ENCODE measurements at places on chromosomes 13 and 19.

DNA sequence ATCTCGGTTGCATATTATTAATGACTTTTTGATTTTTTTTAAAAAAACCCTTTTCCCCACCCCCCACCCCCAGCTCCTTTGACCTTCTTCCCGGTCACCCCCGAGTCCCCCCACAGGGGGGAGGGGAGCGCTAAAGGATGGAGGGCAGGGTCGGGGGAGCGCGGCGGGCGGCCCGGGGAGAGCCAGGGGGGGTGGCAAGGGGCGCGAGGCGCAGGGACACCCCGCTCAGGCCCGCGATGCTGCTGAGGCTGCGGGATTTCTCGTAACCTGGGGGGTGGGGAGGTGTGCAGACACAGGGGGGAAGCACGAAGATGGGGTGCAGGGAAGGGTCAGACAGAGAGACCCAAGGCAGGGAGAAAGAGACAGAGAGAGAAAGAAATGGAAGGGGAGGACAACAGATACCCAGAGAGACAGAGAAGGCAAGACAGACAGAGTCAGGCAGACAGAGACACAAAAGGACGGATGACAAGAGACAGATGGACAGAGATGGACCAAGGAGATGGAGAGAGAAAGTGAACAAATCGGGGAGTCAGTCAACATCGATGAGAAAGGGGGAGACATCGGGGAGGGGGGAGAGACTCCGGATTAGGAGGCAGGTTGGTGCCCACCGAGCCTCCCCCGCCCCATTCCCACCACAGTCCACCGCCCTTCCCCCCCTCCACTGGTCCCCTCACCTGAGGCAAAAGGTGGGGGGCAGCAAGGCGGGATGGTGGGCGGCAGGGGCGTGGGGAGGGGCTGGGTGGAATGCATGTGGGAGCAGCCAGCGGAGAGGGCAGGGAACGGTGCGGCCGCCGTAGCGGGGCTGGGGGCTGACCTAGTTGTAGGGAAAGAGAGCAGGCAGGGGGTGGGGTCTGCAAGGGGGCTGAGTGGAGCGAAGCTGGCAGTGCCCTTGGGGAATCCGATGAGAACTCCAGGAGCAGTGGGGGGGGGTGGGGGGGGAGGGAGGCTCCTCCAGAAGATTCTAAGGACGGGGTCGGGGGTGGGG lies 14.2 kb downstream of the KCNC3 start:
- no peak for DNase-seq

DNA sequence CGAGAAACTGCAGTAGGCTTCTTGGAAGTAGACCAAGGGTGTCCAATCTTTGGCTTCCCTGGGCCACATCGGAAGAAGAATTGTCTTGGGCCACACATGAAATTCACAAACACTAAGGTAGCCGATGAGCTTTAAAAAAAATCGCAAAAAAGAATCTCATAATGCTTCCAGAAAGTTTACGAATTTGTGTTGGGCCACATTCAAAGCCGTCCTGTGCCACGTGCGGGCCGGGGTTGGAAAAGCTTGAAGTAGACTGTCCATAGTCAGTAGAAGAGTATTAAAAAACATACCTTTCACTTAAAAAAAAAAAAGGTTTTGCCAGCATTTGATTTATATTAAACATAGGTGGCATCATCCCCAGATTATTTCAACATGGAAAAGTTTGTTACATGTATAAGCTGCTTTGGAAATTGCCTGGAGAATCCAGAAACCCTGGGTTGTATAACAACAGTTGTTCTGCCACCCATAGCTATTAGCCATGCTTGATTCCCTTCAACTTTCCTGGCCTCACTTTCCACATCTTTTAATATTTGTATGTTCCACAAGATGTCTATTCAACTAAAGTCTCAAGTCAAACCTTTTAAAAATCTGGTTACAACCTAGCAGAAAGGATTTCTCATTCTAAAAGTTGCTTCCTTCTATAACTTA lies 1.0 kb downstream of the IFT88 start:
- DNase-seq = no peak

GRCh38 chr19:35031072-35031881 lies 1.0 kb downstream of the SCN1B start:
- DNase-seq = peak; percentile 65

GRCh38 chr13:100870898-100871297 lies 196.3 kb upstream of the TMTC4 start:
- no peak for DNase-seq

- no peak for DNase-seq
Measured at GRCh38 chr13:40874138-40874779, 84.8 kb downstream of the SLC25A15 start.

DNA sequence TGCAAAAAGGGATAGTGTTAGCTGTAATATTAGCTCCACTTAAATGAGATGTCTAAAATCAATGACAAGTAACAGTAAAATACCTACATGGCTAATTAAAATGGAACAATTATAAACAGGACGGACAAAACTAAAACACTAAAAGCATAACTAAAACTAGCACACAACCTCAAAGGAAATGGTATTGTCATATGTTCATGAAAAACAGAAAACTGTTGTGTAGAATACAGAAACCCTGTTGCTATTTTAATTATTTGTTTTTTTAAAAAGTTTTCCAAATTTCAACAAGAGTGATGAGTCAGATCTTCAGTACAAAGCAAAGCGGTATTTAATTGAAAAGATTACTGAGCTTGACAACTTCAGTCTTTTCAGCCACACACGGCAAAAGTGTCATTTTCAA lies 4.2 kb downstream of the RCBTB2 start:
- no peak for DNase-seq

DNA sequence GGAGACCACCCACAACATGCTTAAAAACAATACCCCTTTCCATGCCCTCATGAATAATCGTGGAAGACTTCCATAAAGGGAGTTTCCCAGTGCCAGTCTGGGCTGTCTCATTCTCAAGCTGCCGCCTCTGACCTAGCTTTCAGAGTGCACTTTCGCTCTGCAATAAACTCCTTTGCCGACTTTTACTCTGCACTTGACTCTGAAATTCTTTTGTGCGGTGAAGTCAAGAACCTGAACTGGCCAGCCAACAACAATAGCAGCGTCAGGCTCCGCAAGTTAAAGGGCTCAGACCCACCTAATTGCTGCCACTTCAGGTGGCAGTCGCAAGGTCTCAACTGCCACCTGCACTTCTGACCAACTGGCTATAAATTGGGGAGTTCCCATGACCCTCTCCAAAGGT lies 10.3 kb upstream of the LEUTX start:
- no peak for DNase-seq

- DNase-seq = peak; percentile 41
Measured at GRCh38 chr13:83881917-83882605, at the start of gene SLITRK1. SLITRK1 (minus strand) TSS chr13:83882474; CDS start chr13:83881507, 967 bp downstream.

GRCh38 chr19:40721936-40722661 lies 5.2 kb downstream of the ITPKC start:
- no peak for DNase-seq

GRCh38 chr19:7196763-7197118 lies 97.5 kb downstream of the INSR start:
- peak; percentile 38 for DNase-seq

DNA sequence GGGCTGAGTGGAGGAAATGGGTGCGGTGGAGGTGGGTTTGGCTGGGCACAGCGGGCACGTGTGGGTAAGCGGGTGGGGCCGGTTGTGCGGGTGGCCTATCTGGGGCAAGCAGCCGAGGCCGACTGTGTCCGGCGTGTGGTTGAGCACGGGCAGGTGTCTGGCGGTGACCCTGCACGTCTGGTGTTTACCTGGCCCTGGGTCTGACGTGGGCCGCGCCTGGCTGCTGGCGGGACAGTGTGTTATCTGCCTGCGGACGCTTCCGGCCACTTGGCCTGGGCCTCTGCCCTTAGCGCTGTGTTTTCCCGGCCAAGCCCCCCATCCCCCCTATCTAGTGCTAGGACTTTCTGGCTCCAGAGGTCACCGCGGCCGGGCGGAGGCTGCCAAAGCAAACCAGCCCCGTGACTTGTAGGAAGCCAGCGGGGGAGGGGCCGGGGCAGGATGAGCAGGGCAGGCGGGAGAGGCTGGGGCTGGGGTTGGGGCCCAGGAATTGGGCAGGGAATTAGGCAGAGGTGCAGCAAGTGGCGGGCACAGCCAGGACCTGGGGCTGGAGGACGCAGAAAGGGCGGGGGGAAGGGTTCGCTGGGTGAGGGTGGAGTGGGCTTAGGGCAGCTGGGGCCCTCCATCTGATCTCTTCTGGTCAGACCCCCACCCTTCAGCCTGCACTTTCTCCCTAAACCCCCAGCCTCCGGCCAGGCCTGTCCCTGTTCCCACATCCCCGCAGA lies 534 bp upstream of the HPN start:
- peak; percentile 97 for DNase-seq

DNA sequence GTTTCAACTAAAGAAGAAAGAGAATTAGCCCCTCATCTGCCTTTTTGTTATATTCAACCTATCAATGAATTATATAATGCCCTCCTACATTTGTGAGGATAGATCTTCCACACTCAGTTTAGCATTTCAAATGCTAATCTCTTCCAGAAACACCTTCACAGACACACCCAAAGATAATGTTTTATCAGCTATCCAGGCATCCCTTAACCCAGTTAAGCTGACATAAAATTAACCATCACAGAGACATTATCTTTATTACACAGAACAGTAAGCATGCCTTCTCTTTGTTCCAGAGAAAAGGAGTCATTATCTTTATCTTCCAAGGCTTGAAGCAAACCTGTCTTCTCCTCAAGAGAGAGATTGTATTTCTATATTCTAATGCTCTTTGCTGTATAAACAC lies 53.1 kb downstream of the PCDH20 start:
- no peak for DNase-seq

DNA sequence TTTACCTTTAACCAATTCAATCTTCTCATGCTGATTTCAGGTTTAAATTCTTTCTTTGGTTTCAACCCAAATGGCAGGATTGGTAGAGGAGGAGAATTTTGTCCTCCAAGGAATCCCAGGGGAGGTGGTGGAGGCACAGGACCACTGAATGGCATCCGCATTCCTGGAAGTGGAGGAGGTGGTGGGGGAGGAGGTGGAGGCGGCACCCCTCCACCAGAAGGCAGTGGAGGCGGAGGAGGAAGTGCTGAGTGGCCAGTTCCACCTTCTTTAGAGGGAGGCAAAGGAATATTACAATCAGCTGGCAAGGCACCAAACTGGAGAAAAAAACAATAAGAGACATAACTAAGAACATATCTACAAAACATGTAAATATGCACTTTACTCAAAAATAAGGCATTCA lies 192.9 kb downstream of the DIAPH3 start:
- DNase-seq = no peak

DNA sequence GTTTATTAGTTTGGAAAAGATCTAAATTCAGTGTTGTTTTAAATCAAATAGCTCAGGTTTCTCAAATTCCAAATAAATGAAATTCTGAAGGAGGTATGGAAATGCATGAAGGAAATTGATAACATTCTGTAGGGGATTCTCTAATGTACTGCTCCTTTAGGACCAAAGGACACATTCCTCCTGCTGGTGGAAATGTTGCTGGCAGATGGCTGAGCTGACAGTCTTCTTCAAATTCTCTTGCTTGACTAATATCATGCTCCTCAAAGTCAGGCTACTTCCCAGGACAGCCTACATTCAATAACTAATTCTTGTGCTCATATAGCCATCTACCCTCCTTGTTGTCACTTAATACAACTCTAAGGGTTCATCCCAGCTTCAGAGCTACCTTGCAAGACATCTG lies 1118.5 kb downstream of the PCDH9 start:
- DNase-seq = no peak

DNA sequence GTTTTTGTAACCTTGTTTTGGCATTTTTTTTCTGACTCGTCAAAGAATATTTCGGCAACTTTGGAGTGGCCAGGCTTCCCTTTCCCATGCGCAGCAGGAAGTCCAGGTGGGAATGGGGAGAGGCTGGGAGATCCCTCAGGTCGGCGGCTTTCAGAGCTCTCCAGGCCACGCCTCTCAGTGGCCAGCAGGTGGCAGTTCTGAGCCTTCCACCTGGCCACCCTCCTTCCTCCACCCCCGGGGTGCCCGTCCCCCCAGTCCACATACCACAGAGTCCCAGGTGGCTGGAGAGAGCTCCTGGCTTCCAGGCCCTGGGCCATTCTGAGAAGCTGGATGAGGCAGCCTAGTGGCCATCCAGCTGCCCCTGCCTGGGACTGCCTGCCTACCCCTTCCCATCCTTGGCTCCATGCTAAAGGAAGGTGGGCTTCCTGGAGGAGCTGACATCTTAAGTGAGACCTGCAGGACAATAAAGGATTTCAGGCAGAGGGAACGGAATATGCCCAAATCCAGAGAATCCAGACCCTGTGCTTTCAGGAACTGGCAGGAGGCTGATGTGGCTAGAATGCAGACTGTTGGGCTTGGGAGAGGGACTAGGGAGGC lies 46.3 kb downstream of the CCNE1 start:
- DNase-seq = peak; percentile 39

GRCh38 chr13:74450525-74450845 lies 316.3 kb upstream of the KLF12 start:
- no peak for DNase-seq

GRCh38 chr19:3503036-3503572 lies 2.6 kb upstream of the DOHH start:
- no peak for DNase-seq

DNA sequence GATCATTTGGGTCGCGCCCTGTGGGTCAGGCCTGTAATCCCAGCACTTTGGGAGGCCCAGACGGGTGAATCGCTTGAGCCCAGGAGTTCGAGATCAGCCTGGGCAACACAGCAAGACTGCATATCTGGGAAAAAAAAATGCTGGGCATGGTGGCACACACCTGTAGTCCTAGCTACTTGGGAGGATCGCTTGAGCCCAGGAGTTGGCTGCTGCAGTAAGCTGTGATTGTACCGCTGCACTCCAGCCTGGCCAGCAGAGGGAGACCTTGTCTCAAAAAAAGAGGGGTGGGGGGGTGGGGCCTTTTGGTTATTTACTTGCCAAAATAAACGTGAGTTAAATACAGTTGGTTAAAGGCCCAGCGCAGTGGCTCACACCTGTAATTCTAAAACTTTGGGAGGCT lies 9.8 kb upstream of the ZNF544 start:
- DNase-seq = no peak

DNA sequence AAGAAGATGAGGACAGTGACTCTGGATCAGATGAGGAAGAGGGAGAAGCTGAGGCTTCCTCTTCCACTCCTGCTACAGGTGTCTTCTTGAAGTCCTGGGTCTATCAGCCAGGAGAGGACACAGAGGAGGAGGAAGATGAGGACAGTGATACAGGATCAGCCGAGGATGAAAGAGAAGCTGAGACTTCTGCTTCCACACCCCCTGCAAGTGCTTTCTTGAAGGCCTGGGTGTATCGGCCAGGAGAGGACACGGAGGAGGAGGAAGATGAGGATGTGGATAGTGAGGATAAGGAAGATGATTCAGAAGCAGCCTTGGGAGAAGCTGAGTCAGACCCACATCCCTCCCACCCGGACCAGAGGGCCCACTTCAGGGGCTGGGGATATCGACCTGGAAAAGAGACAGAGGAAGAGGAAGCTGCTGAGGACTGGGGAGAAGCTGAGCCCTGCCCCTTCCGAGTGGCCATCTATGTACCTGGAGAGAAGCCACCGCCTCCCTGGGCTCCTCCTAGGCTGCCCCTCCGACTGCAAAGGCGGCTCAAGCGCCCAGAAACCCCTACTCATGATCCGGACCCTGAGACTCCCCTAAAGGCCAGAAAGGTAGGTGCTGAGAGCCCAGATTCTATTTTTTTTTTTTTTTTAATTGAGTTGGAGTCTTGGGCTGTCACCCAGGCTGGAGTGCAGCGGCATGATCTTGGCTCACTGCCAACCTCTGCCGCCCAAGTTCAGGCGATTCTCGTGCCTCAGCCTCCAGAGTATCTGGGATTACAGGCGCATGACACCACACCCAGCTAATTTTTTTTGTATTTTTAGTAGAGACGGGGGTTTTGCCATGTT lies 2.3 kb downstream of the PPP1R15A start:
- peak; percentile 64 for DNase-seq
